Thyroid gland (tissue), 4 donors: ENCODE measurements at places on chromosomes 4 and X. TPM values are rescaled to one million over a fixed set of nuclear protein-coding genes. Genes with fewer than 3 reads are reported as not detected.

- DNase-seq, result no peak
- no peaks in the 10 kb centered on the region for H3K27me3 ChIP-seq
- H3K4me3 ChIP-seq, result no peak overlapping the region
- H3K4me1 ChIP-seq, result no peaks in the 10 kb centered on the region
- H3K36me3 ChIP-seq, result no peaks in the 10 kb centered on the region
Measured at GRCh38 chr4:154643493-154643892, 31.0 kb upstream of the FGG start.

- no peaks in the 10 kb centered on the region for H3K36me3 ChIP-seq
- no peaks in the 10 kb centered on the region for H3K27me3 ChIP-seq
- H3K4me1 ChIP-seq, result peaks cover 24% of the 10 kb centered on the region
- no peak for DNase-seq
- no peak overlapping the region for H3K27ac ChIP-seq
Measured at GRCh38 chr4:40684404-40684803, 54.7 kb upstream of the RBM47 start.

- no peaks in the 10 kb centered on the region for H3K27me3 ChIP-seq
- DNase-seq, result no peak
Measured at GRCh38 chrX:44735498-44735897, 108.3 kb upstream of the DUSP21 start.

- no peaks in the 10 kb centered on the region for H3K27me3 ChIP-seq
- no peak for DNase-seq
- no peak overlapping the region for H3K27ac ChIP-seq
Measured at GRCh38 chr4:186557061-186557460, 1.7 kb upstream of the MTNR1A start.

- no peak overlapping the region for H3K27ac ChIP-seq
- H3K4me1 ChIP-seq, result no peaks in the 10 kb centered on the region
- H3K4me3 ChIP-seq, result no peak overlapping the region
- no peak for DNase-seq
Measured at GRCh38 chrX:36963852-36964251, 44.3 kb upstream of the FAM47C start.

DNA sequence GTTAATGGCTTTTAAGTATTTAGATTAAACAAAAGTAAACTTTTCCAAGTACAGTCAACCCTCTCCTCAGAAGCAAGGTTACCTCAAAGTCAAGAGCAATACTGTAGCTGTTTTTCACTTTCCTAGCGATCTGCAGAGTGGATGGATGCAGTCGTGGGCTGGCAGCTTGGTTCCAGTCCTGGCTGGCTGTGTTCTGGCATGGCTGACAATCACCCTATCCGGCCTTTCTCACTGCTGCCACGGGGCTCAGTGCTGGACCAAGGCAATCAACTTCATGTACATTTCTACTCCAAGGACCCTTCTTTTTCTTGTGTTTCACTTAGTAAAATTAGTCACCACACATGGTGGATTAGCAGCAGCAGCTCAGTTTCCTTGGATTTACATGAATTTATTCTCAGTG is 208.3 kb downstream of the GABRB1 start:
- H3K4me3 ChIP-seq, result no peak overlapping the region
- DNase-seq, result no peak
- H3K27ac ChIP-seq, result no peak overlapping the region
- H3K36me3 ChIP-seq, result no peaks in the 10 kb centered on the region
- no peaks in the 10 kb centered on the region for H3K4me1 ChIP-seq
- H3K27me3 ChIP-seq, result no peaks in the 10 kb centered on the region

- H3K4me3 ChIP-seq, result no peak overlapping the region
- no peaks in the 10 kb centered on the region for H3K4me1 ChIP-seq
- no peaks in the 10 kb centered on the region for H3K36me3 ChIP-seq
- no peaks in the 10 kb centered on the region for H3K27me3 ChIP-seq
Measured at GRCh38 chr4:80492761-80493160, 157.2 kb downstream of the CFAP299 start.

DNA sequence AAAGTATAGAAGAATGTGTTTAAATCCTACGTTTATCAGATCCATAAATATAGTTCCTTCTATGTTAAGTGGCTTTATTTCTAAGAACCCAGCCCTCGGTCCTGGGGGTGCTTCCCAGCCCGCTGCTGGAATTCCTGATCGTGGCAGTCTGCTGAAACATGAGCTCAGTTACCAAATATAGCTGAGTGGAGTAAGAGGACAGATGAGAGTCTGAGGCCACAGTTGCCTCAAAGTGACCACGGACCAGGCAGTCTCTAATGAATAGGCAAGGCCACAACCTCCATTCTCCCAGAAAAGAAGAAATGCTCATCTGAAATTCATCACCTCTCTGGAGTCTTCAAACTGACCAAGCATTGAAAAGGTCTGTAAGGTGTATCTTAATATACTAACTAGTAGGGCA is at the start of gene PALLD:
Gene PALLD, plus strand, starts transcription at position 219 of the 400 bp plus-strand sequence.
- H3K27ac ChIP-seq, result no peak within 1 kb of the TSS
- no peaks in the 10 kb centered on the region for H3K27me3 ChIP-seq
- peak; percentile 39 for DNase-seq
- H3K36me3 ChIP-seq, result no peaks in the 10 kb centered on the region
- no peak within 1 kb of the TSS for H3K4me3 ChIP-seq
- H3K4me1 ChIP-seq, result no peaks in the 10 kb centered on the region

GRCh38 chr4:112321776-112322684 is 24.9 kb downstream of the ALPK1 start:
- H3K4me1 ChIP-seq, result no peaks in the 10 kb centered on the region
- H3K27me3 ChIP-seq, result no peaks in the 10 kb centered on the region
- peak; percentile 78 for DNase-seq
- no peak overlapping the region for H3K27ac ChIP-seq
- no peaks in the 10 kb centered on the region for H3K36me3 ChIP-seq

- H3K27ac ChIP-seq, result no peak overlapping the region
- no peaks in the 10 kb centered on the region for H3K36me3 ChIP-seq
- DNase-seq, result no peak
- peaks cover 11% of the 10 kb centered on the region for H3K4me1 ChIP-seq
- H3K27me3 ChIP-seq, result no peaks in the 10 kb centered on the region
Measured at GRCh38 chr4:176753049-176753448, 39.7 kb downstream of the VEGFC start.

DNA sequence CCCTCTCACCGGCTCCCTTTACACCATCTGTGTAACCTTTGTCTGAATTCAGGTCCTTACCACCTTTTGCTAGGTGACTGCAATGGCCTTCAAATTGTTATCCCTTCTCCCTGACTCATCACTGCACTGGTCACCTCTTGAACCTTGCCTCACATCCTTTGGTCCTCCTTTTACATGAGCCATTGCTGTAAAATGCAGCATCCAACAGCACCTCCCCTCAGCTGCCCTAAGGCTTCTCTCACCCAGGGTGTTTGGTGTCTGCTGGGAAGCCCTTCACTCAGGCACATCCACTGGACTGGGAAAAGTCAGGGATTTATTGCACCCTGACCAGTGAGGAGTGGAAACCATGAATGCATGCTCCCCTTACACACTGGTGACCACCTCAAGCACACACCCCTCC is 192.5 kb upstream of the GATB start:
- no peaks in the 10 kb centered on the region for H3K27me3 ChIP-seq
- no peak overlapping the region for H3K27ac ChIP-seq
- no peak for DNase-seq

DNA sequence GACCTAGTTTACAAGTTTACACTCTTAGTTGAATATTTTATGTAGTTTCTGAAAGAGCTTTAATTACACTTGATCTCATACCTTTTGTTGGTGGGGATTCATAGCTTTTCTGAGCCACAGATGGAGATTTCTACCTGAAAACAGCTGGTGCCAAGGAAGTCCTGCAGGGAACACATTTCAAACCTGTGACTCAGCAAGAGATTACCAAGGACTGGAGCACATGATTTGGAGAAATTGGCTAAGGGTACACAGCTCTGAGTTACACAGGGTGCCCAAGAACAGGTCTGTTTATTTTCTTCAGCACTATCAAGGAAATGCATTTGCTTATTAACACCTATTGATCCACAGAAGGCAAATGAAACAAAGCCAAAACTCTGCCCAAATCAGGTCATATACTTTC is 691.5 kb downstream of the KCTD8 start:
- no peak overlapping the region for H3K27ac ChIP-seq
- DNase-seq, result peak; percentile 17

DNA sequence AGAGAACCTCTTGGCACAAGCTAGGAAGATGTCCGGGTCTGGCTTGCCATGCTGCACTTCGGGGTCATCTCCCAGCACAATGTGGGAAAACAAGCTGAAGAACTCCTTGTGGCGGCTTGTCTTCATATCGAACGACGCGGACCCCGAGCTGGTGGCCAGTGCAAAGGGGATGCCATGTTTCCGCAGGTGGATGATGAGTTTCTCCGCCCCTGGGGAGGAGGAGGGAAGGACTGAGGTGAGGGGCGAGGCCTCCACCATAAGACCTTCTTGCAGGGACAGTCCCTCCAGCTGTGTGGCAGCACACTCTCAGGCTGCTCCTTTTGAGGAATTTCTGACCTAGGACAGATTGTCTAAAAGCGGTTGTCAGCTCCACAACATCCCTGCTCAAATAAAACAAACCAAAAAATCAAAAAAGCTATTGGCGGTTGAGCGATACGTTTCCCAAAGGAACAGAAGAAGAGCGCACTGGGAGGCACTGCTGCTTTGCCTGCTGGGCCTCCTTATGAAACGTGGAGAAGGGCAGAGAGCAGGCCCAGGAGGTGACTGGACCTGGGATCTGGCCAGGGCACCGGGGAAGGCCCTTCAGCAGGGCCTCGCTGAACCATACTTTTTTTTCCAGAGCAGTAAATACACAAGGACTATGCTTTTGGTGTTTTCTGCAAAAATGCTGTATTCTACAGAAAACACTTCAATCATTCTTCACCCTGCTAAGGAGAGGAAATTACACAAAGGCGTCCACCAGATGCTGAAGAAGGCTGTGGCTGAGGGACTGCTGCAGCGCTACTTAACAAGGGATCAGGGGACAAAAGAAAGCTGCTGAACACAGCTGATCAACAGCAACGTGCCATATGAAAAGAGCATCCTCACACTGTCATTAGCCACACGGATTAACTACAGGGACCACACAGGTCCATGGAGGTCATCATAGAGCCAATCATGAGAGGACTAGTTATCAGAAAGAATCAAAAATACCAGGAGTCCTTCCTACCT is 70.0 kb upstream of the STS start:
- DNase-seq, result no peak
- H3K36me3 ChIP-seq, result no peaks in the 10 kb centered on the region

DNA sequence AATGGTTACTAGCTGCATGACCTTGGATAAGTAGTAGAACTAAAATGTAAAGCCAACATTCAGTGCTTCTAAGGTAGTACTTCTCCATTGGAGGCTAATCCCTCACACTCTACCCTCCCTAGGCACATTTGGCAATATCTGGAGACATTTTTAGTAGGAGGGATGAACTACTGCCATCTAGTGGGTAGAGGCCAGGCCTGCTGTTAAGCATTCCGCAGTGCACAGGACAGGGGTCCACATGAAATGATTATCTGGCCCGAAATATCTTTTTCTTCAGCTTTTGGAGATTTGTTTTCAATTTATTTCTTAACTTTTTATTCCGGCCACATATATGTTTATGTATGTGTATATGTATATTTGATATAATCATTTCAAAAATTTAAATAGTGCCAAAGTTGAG is 36.0 kb upstream of the SPANXC start:
- no peaks in the 10 kb centered on the region for H3K36me3 ChIP-seq
- H3K27ac ChIP-seq, result no peak overlapping the region
- peak; percentile 3 for DNase-seq
- H3K27me3 ChIP-seq, result no peaks in the 10 kb centered on the region
- no peak overlapping the region for H3K4me3 ChIP-seq
- H3K4me1 ChIP-seq, result no peaks in the 10 kb centered on the region

DNA sequence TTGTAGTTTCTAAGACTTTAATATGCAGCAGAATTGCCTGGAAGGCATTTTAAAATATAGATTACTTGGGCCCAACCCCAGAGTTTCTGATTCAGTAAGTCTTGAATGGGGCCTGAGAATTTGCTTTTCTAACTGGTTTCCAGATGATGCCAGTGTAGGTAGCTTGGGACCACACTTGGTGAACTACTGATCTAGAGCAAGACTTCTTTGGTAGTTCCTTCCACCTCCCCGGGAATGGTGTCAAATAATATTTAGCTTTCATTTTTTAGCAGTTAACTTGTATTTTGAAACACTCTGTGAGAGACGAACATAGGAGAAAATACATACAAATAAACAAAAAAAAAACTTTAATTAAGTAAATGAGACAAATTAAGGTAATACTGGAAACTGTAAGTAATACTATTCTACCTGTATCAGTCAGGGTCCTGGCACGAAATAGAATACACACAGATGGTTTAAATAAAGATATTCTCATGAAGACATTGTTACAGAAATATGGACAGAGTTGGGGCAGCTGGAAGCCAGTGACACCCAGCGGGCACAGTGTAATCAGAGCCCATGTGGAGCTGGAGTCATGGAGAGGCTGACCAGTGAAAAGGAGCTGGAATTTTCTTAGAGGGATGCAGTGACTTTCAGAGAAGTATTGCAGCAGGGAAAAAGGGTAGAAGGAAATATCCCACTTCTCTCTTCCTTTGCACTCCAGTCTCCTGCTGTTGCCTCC is 905.7 kb downstream of the CCSER1 start:
- no peaks in the 10 kb centered on the region for H3K36me3 ChIP-seq
- no peaks in the 10 kb centered on the region for H3K4me1 ChIP-seq
- DNase-seq, result no peak
- H3K27me3 ChIP-seq, result no peaks in the 10 kb centered on the region

GRCh38 chr4:69860052-69860451 is at the start of gene SULT1E1:
Gene SULT1E1, minus strand, starts transcription at chr4:69860145. Its CDS starts 2,501 bp downstream, at chr4:69857644.
- H3K27me3 ChIP-seq, result no peaks in the 10 kb centered on the region
- no peak within 1 kb of the TSS for H3K27ac ChIP-seq
- peaks cover 6% of the 10 kb centered on the region for H3K4me1 ChIP-seq
- no peak for DNase-seq
- no peaks in the 10 kb centered on the region for H3K36me3 ChIP-seq

Gene NUP62CL
- total RNA-seq, result 15.5 TPM

Gene EMCN
- total RNA-seq, result 31.4 TPM

Gene BEX3
- 491 TPM for total RNA-seq

Gene LUZP4
- total RNA-seq, result not detected

Gene RS1
- not detected for total RNA-seq

Gene COL4A6
- 1.5 TPM for total RNA-seq

Gene SLC39A8
- 26.7 TPM for total RNA-seq

Gene CXCL3
- total RNA-seq, result not detected

Gene NEIL3
- not detected for total RNA-seq

Gene XAGE2
- total RNA-seq, result not detected

Gene GPR78
- not detected for total RNA-seq

Gene CCNG2
- 27.6 TPM for total RNA-seq

Gene MEPE
- not detected for total RNA-seq

Gene WDR17
- 10.1 TPM for total RNA-seq

Gene PRR32
- total RNA-seq, result not detected
